Nucleus accumbens (tissue), 56 donors: ENCODE measurements at places on chromosomes 16 and 17.

GRCh38 chr17:7558544-7559319 lies at the start of gene TNFSF13:
Gene TNFSF13, plus strand, starts transcription at chr17:7558750. Its CDS starts 290 bp downstream, at chr17:7559040.
- DNase-seq: peak; percentile 58

DNA sequence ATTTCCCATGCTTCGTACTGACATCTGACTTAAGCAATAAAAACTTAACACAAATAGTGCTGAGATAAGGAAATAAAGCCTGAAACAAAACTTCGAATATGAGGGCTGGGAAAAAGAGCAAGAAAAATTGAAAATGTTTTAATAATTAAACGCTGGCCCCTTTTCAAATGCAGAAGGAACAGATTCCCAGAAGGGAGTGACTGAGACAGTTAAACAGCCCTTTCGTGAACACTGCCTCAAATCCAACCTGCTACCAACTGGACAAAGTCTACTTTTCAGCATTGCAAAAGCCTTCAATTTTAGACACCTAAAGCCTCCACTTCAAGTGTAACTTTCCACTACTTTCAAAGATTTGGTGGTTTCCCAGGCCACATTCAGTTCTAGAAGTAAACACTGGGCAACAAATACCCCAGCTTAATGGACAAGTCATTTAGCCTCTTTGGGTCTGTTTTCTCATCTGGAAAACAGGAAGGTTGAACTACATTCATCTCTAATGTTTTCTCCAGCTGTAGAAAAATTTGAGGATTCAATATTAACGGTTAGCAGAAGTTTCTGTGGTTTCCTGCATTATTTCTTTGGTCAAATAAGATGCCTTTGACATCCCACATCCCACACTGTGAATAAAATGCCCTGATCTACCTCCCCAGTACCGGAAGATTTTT lies 11.8 kb downstream of the RFFL start:
- DNase-seq: no peak

DNA sequence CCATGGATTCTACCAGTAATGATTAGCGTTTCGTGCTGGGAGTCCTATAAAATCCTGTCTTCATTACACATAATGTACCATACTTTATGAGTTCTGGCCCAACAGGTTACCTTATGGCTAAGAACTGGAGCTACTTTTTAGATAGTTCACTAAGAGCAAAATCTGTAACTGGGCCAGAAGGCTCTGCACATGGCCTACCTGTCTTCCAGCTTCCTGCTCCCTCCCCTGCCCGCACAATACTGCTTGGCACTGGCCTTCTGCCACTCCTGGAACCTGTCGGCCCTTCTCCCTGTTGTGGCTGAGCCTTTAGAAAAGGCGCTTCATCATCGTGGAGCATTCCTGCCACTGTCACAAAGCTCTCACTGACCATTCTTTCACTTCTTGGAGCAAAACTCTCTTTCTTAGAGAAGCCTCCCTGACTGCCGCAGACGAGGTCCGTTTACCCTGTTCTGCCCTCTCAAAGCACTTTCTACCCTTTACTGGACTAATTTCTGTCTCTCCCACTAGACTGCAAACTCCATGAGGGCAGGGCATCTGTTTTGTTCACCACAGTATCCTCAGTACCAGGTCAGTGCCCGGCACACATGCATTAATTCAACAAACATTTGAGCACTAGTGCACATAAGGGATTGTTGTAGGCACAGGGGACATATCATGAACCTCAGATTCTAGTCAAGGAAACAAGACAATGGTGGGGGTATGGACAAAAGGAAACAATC lies 116.5 kb downstream of the PARN start:
- DNase-seq: no peak

- DNase-seq: no peak
These were observed at the start of gene FOXN1 for GRCh38 chr17:28505986-28506665. Gene FOXN1, plus strand, starts transcription at chr17:28506348. Its CDS starts 17,622 bp downstream, at chr17:28523970.

DNA sequence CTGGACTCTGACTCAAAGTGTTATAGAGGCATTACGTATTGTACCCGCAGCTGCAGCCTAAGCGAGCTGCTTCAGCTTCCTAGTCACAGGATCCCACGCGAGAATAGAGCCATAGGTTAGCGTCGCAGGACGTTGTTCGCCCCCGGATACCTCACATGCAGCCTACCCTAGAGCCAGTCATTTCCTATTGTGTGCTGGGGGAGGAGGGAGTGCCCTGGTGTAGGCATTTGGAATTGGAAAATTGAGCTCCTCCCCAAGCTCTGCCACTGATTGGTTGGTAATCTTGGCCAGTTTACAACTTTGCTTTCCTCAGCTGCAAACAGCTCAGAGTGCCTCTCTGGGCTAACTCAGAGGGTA lies 530 bp downstream of the NAA60 start:
- DNase-seq: no peak

DNA sequence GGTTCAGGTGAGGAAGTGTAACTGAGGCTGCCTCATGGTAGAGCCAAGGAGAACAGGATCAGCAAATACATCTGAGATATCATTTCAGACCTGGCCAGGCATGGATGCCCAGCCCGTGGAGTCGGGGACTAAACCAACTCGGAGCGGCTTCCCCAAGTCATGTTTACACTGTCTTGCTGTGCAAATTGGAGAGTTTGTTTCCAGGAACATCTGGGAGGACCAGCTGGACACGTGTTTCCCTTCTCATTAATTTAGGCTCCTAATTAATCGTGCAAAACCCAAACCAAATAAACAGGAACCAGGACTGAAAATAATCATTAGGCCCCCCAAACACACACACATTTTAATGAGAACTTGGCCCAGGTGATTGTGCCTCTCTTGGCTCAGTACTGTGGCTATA lies 70.9 kb upstream of the SALL1 start:
- DNase-seq: no peak

- DNase-seq: no peak
These were observed 21.1 kb downstream of the CPSF4L start for GRCh38 chr17:73240561-73240960.

DNA sequence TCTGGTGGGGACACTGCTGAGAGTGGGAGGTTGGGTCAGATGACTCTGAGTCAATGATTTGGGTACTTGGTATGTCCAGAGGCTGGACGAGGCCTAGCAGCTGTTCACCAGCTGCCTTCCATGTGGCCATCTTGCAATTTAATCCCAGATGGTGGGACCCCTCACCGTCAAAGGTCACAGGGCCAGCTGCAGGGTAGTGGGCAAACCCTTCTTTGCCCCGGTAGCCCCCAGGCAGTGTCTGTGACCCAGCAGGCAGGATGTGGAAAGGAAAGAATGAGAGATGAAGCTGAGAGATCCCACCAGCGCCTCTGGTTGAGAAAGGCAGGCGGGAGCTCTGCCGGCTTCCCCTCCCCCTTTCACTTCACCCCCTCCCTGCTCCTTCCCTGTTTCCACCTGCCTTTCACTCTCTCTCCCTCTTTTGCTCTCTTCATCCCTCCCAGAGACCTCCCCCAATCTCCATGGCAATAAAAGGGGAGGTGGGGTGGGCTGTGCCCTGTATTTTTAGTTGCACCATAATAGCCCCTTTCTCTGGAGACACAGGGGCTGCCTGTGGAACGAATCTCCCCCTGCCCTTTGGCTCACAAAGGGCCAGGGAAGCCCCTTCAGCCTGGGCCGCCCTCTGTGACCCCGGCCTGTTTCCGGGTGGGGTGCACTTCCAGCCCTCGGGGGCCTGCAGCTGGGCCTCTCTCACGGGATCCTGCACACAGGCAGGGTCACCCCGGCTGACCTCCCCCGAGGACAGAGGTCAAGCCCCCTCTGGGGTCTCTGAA lies 20.2 kb downstream of the CDK5RAP3 start:
- no peak for DNase-seq

GRCh38 chr16:27470567-27471431 lies 68.8 kb downstream of the IL21R start:
- no peak for DNase-seq

DNA sequence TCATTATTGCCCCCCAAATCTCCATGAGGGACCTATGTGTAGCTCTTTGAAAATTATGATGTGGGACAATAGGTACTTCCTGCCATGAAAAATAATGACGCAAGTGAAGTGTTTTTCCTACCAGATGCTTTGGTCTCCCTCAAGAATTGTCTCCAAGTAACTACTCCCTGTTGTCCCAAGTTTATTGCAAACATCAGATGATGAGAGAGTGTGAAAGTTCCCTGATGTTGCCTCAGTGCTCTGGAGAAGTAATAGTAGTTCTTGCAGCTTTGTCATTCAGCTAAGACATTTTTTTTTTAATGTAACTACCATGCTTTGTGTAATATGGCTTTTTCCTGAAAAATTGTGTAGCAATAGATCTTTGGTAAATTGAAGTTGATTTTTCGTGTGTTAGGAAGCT lies 20.1 kb downstream of the LPCAT2 start:
- no peak for DNase-seq

DNA sequence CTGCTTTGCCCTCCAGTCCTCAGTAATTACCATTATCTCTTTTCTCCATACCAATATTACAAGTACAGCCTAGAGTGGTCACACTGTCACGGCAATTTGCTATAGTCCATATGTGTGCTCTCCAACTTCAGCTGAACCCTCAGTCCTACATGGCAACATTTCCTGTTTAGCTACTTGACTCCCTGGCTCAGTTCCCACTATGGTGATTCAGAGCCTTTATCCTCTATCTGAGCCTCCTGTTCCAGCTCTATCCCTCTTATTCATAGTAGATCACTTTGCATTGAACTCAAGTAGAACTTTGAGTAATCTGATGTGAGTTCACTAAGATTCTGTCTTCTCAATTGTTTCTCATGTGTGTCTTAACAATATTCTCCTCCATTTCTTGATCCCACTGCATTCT lies 43.7 kb upstream of the GOSR1 start:
- no peak for DNase-seq

- DNase-seq: no peak
These were observed 72.7 kb downstream of the SDR42E1 start for GRCh38 chr16:81938326-81939163.

- no peak for DNase-seq
These were observed 99.3 kb upstream of the SOX9 start for GRCh38 chr17:72021417-72022041.

GRCh38 chr16:56203052-56203451 lies 11.8 kb downstream of the GNAO1 start:
- no peak for DNase-seq

DNA sequence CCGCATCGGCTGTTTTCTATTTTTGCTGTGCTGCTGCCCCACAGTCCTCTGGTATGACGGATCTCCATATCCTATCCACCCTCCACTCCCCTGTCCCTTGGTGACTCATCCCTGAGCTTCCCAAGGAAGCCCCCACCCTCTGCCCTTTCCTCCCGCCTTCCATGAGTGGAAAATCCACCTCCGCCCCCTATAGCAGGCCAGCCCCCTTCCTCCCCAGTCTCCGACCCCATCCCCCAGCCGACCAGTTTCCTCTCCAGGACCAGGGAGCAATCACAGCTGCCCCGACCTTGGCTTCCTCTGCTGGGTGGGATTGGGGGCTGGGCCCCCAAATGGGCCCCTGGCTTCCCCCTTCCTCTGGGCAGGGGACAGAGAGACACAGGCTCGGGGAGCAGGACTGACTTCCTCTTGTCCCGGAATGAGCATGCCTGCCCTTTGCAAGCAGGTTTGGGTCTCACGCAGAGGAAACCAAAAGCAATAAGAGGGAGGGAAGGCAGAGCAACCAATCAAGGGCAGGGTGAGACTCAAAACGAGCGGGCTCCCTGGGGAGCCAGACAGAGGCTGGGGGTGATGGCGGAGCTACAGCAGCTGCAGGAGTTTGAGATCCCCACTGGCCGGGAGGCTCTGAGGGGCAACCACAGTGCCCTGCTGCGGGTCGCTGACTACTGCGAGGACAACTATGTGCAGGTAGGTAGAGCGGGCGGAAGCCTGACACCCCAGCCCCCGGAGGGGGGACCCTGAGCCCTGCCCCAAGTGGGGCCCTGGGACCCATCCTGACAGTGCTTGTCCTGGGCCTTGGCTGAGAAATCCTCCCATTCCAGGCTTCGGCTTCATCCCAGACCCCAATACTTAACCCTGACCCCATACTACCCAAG lies at the start of the genes ABI3 and GNGT2:
ABI3 (plus strand) TSS at position 550 of the 872 bp plus-strand sequence; CDS start at position 568, 18 bp downstream.
GNGT2 (minus strand) TSS at position 417 of the 872 bp plus-strand sequence. CDS start 3,152 bp downstream, outside the sequence.
- peak; percentile 27 for DNase-seq

DNA sequence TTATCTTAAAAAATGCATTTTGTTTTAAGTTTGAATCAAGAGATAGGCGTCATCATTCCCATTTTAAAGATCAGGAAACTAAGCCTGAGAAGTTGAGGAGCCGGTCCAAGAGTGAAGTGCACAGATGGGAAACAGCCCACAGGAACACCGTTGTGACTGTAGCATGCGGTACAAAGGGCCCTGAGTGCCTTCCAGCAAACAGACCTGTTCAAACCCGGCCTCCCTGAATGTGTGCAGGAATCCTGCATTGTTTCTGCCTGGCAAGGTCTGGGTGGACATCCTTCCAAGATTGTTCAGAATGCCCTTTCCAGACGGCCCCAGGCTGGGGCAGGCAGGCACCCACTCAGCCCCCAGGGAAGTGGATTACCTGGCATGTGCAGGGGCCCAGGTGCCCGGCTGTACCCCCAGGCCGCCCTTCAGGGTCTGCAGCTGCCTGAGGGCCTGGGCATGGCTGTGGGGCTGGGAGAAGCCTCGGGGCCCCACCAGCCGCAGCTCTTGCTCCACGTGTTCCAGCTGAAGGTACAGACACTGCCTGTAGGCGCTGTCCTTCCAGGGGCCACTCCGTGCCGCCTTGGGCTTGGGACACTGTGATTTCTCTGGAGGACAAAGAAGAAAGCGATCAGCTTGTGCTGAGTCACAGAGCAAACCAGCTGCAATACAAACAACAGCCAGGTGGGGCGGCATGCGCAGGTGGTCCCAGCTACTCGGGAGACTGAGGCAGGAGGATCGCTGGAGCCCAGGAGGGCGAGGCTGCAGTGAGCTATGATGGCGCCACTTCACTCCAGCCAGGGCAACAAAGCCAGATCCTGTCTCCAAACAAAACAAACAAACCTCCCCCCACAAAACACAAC lies 45.0 kb upstream of the GCSH start:
- DNase-seq: no peak

DNA sequence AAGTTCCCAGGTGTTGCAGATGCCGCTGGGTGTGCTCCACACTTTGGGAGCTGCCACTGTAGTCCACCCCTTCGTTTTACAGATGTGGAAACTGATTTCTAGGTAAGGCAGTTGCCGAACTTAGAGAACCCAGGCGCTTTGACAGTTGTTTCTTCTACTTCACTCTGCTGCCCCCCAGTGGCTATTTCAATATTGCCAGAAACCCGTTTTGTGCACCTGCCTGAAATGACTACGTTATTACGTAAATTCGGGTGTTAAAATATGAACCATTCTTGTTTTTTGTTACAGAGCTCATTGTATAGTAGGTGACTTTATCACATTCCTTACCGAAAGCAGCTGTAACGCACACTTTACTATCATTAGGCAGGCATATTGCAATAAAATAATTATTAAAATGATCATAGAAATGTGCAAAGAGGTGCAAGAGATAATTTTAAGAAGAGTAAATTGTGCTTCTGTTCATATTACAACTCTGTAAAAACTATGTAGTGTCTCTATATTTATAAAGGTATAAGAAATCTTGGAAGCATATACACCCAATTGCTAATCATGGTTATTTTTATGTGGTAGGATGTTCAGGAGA lies 44.9 kb downstream of the OTOA start:
- DNase-seq: no peak

- no peak for DNase-seq
These were observed 487.2 kb downstream of the XYLT1 start for GRCh38 chr16:16983582-16983981.

GRCh38 chr17:10156948-10157607 lies 41.3 kb downstream of the GAS7 start:
- DNase-seq: peak; percentile 48
